ENCODE measurements at places on chromosomes 7 and 10. TPM values are rescaled to one million over a fixed set of nuclear protein-coding genes. Genes with fewer than 3 reads are reported as not detected.

DNA sequence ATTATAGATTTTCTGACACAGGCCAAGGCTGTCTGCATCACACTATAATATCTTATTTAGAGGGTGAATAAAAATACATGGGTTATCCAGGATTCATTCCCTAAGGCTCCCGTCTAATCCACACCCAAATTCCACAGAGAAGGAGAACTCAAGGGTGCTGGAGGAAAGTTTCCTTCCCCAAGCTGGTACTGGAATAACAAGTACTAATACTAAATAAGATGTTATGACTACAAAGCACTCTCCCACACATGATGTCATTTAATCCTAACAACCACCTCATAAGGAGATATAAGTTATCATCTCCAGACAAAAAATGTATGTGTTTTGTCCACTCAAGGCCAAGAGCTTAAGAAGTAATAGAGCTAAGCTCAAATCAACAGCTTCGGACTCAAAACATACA is 53.0 kb downstream of the SNX13 start:
- no peak for DNase-seq

DNA sequence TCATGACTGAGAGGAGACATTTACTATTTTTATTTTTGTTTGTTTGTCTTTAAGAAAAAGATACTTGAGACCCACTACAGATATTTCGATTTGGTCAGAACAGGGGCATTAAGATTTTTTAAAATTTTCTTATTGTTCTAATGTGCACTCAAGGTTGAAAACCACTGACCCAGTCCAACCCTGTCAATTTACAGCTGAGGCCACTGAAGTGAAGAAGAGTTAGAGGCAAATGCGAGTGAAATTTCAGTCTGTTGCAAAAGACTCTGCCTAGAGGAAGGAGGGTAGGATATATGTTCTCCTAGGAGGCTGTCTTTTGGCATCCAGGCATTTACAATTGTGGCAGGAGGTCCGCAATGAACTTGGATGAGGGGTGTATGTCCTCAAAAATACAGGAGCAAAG is 396.3 kb downstream of the RPS24 start:
- DNase-seq = no peak

DNA sequence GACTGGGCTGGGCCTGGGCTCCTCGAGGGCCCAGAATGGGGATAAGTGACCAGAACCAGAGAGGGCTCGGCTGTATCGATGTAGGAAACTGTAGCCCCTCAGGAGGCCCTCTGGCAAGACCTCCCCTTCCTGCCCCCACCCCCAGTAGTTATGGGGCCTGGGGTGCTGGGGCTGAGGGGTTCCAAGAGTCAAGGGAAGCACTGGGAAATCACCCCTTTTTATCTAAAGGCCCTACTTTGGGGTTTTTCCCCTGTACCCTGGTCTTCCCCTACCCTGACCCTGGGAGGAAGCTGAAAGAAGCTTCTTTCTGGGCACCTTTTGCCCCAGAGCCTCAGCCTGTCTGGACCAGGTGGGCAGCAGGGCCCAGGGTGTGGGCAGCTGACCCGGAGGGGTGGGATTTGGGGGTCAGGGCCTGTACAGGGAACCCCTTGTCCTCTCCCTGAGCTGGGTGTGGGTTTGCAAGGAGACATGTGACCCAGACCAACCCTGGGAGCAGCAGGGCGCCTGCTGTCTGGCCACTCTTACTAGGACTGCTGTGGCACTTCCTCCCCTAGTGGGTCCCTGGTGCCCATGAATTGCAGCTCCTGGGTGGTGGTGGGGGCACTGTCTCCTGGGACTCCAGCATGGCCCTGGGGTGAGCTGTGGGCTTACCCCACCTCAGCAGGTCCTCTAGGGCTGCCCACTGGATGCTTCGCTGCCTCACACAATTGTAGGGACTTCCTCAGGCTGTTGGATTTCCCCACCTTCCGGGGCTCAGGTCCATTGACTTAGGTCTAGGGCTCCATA is 1.5 kb downstream of the IRF5 start:
- no peak for DNase-seq

DNA sequence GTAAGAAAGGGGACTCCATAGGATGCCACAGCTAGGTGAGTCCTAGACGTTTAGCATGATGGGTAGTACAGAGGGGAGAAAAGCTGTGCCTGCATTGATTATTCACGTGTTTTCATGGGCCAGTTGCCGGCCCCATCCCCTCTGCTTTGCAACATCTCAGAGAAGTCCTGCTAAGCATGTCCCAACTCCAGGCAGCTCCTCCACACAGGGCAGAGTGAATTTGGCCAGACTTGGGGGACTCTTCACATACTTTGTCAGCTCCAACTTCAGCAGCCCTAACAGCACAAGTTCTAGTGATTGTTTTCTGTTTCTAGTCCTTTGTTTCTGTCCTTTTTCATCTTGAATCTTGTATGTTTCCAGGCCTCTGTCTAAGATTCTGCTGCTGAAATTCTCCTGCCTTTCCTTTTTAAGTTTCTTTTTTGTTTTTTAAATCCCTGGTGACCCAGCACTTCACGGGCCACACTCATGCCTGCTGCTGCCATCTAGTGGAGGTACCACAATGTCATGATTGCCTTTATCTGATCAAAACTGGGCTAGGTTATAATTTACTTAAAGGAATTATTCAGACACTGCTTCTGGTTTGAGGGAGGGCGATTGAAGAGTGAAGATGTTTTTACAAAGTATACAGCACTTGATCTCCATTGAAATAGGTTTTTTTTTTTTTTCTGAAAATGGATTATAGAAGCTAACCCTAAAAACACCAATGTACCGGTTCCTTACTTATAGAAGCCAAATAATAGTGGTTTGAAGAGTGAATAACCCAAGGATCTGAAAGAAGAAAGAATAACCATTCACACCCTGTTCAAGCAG is 276.9 kb downstream of the CSTF2T start:
- peak; percentile 81 for DNase-seq

DNA sequence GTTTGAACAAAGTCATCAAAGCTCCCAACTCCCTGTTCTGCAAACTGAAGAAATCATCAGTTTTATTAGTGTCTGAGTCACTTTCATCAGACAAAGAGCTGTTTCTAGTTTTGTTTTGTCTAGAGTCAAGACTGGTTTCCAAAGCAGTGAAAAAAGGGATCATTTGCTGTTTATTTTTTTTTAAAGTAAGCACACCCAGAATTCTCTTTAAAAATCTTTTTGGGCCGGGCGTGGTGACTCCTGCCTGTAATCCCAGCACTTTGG is 972.0 kb upstream of the CELF2 start:
- no peak for DNase-seq

GRCh38 chr7:156783864-156784263 is 109.1 kb downstream of the LMBR1 start:
- DNase-seq = no peak

- peak; percentile 53 for DNase-seq
These were observed 76.4 kb downstream of the DOCK4 start for GRCh38 chr7:112129655-112130323.

DNA sequence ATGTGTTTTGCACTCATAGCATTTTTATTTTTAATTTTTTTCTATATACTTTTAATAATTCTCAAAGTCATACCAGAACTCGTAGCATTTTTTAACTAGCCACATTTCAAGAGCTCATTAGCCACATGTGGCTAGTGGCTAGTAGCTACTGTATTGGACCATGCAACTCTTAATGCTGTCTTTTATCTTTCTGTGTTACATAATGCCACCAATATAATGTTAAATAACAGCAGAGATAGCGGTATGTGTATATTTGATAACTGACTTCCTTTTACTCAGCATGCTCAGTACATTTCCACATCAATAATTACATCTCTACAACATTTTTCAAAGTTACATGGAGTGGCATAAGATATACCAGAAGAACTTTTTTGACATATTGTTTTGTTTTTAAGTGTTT is 91.4 kb downstream of the CDK13 start:
- DNase-seq = no peak

- DNase-seq = no peak
These were observed 41.5 kb upstream of the GPR141 start for GRCh38 chr7:37642028-37642540.

DNA sequence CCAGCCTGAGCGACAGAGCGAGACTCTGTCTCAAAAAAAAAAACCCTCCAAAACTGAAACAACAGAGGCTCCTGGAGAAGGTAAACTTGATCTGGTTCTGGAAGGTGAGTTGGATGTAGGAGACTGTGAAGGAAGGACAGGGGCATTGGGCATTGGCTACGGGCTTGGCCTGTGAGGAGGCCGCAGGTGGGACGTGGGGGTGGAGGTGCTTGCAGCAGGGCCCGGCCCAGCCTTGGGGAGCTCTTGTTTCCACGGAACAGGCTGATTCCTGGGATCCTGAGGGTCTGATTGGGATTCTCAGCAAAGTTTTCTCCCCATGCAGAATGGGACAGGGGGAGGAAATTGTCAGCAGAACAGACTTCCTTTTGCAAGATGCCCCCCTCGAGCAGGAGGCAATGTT is 30.6 kb downstream of the IL15RA start:
- DNase-seq = no peak

DNA sequence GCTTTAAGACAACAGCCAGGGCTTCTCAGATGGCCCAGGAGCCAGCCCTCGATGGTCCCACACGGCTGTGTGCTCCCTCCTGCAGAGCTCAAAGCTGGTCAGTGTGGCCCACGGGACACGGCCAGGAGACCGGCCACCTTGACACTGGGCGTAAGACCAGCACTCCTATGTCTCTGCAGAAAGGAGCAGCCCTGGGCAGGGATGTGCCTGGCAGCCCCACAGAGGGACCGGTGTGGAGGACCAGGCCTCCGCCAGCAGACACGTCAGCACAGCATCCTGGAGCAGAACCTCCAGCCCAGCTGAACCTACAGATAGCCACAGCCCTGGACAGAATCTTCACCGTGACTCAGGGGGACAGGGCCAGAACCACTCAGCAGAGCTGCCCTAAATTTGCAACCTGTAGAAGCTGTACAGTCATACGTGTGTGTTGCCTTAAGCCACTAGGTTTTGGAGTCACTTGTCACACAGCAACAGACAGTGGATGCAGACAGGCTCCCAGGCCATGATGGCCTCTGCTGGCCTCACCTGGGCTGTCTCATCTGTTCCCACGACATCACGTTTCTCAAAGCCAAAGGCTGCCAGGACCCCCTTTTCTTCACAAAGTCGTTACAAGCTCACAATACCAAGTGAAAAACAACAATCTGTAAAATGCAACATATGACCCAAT is 132.4 kb downstream of the DIP2C start:
- DNase-seq = no peak

- DNase-seq = peak; percentile 81
These were observed 28.6 kb downstream of the PDSS1 start for GRCh38 chr10:26725837-26726727.

DNA sequence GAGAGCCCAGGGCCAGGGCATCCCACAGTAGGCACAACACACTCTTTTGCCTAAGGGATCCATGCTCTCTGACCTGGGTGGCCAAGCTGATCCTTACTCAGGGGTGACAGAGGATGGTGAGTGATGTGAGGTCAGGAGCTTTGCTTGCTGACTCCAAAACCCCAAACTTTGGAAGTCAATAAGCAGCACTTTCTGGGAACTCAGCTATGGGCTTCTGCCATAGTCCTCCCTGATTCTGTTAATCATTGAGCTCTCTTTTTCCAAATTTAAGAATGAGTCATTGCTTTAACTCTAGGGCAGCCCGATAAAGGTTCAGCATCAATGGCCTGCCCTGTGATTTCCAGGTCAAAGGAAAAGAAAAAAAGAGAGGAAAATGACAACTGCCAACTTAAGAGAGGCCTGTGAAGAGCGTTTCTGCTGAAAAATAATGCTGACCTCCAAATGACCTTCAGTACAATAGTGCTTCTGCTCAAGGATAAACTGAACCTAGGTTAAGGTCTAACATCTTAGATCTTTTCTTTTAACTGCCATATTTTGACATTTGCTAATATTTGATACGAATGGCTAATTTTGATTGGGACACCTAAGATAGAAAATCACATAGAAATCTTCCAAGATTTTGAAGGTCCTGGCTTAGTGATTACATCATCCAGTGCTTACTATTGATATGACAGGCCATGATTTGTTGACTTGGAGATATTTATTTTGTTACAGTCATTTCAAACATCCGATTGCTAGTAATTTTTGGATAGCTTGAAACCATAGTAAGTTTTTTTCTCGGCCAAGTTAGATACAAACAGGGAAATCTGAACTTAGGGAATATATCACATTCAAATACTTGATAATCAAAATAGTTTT is 20.8 kb upstream of the RELN start:
- no peak for DNase-seq

DNA sequence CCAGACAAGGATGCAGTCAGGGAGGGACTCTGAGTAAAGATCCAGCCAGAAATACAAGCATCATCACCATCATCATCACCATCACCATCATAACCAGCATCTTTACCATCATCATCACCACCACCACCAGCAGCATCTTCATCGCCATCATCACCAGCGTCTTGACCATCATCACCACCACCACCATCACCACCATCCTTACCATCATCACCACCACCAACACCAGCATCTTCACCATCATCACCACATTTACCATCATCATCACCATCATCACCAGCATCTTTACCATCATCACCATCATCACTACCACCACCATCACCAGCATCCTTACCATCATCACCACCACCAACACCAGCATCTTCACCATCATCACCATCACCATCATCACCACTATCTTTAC is 44.1 kb upstream of the CPXM2 start:
- DNase-seq = no peak

GRCh38 chr10:122911889-122912484 is 1.6 kb downstream of the FAM24A start:
- DNase-seq = peak; percentile 71

DNA sequence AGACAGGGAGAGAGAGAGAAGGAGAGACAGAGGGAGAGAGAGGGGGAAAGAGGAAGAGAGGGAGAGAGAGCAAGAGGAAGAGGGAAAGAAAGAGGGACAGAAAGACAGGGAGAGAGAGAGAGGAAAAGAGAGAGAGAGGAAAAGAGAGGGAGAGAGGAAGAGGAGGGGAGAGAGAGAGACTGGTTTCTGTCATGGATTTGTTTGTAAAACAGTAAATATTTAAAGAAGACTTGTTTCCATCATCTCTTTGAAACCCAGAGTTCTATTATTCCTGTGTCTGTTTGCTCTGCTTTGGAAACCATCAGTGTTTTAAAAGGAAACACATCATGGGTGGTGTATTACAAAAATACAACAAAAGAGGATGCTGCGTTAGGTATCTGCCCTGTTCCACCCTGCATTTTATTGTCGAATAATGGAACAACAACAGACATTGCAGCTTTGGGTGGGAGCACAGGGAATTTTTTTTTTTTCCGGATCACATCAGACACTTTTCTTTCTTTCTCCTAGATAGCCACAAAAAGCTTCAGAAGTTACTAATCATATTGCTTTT is 150.7 kb upstream of the RSU1 start:
- DNase-seq = peak; percentile 30

Gene VAX1
- total RNA-seq = not detected

Gene CDK14
- total RNA-seq = 29.3 TPM

Gene SAMD9L
- 11.8 TPM for total RNA-seq

Gene GPR37
- 4.6 TPM for total RNA-seq

Gene GPR158
- total RNA-seq = 0.10 TPM

Gene SPDYE2
- not detected for total RNA-seq

Gene DGKI
- total RNA-seq = 5.6 TPM

Gene FKBP9
- total RNA-seq = 198 TPM

Gene ATOH7
- total RNA-seq = 0.82 TPM

Gene ADCYAP1R1
- total RNA-seq = 8.3 TPM

Gene SYCE1
- total RNA-seq = not detected

Gene PIP
- total RNA-seq = 11.3 TPM
